ENCODE measurements at places on chromosomes 5 and 9.

- no peak for DNase-seq
Observed at GRCh38 chr9:109176963-109177362, 9.9 kb upstream of the FRRS1L start.

GRCh38 chr9:75365196-75365595 is 276.9 kb downstream of the OSTF1 start:
- peak; percentile 7 for DNase-seq

GRCh38 chr5:38540314-38540713 is 16.1 kb downstream of the LIFR start:
- no peak for DNase-seq

- no peak for DNase-seq
Observed at GRCh38 chr5:132767150-132767549, 9.9 kb downstream of the SEPTIN8 start.

DNA sequence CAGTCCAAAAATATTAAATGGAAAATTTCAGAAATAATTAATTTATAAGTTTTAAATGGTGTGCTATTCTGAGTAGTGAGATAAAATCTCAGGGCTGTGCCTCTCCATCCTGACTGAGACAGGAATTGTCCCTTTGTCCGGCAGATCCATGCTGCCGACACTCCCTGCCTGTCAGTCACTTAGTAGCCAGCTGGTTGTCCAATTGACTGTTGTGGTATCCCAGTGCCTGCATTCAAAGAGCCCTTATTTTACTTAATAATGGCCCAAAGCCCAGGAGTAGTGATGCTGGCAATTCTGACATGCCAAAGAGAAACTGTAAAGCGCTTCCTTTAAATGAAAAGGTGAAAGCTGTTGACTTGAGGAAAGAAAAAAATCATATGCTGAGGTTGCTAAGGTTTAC is 157.5 kb downstream of the ENC1 start:
- no peak for DNase-seq

GRCh38 chr9:16371306-16371705 is 499.2 kb downstream of the BNC2 start:
- DNase-seq, result no peak

DNA sequence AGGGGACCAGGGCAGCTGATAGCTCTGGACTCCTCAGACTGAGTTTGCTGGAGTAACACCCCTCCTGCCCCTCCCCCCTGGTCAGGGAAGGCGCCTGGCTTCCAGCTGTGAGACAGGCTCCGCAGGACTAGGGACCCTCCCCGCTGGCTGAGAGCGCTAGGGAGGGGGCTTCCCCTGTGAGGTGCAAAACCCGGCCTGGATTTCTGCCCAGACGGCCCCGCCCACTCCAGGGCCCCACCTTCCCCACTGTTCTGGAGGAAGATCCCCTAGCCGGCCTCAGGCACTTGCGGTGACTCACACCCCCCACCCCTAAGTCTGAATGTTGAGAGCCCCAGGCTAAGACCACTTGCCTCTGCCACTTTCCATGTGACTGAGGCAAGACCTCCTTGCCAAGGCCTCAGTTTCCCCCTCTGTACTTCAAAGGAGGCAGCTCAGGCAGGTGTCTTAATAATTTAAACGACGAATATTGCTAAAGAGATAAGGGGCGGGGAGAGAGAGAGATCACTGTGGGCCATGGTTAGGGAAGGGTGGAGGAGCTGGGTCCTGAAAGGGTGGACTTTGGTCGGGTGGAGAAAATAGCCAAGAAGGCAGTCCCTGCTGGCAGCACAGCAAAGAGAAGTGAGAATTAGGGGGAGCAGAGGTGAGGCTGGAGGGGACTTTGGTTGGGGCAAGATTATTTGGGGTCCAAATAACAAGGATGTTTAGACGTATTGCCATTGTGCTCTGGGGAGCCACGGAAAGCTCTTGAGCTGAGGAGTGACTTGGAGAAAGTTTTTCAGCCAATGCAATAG is 1.0 kb upstream of the DAB2IP start:
- peak; percentile 29 for DNase-seq

- peak; percentile 91 for DNase-seq
Observed at GRCh38 chr9:78023003-78023741, 8.4 kb downstream of the GNAQ start.

DNA sequence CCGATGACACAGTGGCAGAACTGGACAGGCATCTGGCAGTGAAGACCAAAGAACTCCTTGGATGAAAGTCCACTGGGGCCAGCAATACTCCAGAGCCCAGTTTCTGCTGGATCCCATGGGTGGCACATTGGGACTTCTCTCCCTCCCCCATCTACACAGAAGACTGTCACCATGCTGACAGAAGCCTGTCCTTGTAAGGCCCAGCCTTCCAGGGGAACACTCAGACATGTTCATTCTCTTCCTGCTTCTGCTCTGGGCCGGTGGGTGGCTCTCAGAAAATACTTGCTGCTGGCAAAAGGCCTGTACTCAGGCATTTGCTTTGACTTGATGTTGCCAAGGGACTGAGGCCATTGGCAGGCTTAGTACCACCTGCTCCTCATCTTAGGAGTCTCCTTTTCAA is 48.3 kb upstream of the PTGS1 start:
- DNase-seq, result no peak

DNA sequence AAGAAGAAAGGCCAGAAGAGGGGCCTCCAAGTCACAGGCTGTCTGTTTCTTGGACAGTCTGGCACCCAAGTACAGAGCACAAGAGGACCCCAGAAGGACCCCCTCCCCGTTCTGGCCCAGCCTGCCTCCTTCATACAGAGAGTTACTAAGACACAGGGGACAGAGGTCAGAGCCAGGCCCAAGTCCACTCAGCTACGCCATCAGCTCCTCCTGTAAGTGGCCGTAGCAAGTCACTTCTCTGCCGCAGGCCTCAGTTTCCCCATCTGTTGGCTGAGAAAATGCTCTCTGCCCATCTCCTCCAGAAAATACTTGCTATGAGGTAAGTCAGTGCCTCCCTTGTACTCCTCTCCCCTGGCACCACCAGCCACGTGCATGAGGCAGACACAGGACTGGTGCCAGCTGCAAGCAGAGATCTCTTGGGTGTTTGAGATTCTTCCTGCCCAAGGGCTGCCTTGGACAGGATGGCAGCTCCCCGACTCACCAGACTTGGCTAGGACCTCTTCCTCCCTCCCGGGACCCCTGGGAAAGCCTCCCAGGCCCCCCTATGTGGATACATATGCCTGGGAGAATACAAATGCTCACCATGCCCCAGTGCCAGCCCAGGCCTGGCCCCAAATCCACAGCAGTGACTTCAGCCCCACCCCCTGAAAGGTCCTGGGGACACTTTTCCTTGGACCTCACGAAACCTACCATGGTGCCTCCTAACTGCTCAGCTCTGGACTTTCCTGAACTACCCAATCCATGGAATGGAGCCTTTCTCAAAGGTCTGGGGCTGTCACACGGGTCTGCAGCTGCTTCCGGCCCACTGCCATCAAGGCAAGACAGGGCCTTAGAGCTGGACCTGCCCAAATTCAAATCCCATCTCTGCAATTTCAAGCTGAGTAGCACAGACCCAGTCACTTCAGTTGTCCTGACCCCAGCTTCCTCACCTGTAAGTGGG is 5.1 kb downstream of the EEIG1 start:
- no peak for DNase-seq

DNA sequence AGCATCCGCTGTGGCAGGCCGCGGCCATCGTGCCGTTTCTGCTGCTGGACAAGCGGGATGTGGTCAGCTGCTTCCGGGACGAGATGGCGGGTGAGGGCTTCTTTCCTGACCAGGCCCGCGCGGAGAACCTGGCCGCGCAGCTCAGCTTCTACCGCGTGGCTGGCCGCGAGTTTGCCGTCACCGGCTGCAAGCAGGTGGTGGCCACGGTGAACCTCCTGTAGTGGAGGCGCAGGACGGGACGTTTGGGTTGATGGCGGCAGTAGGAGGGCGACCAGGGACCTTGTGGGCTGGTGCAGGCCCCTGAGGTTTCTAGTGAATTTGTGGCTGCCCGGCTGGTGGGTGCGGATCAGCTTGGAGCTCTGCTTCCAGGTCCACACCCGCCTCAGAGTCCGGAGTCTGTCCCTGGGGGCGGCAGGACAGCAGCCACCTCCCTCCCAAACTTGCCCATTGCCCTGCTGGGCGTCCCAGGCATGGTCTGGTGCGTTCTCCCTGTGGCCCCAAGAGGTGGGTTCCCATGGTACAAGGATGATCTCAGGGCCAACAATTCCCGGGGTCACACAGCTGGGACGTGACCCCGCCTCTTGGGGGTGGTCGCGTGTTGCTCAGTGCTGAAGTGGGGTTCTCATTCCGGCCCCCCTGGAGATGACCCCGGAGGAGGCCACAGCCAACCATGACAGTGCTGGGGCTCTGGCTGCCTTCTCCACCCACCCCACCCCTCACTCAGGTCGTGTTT is 2.4 kb downstream of the TOR4A start:
- DNase-seq, result no peak

DNA sequence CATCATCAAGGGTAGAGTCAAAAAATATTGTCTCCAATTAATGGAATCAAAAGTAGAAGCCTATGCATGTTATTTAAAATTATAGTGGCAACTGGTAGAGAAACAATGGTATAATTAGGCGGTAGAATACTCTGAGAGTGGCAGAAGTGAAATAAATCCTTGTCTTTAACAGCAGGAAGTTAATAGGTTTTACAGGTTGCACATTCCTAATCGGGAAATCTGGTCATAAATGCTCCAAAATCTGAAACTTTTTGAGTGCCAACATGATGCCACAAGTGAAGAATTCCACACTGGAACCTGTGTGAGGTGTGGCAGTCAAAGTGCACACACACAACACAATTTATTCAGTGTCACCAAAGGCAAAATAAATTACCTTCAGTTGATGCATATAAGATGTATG is 433.4 kb downstream of the TAF11L14 start:
- no peak for DNase-seq

DNA sequence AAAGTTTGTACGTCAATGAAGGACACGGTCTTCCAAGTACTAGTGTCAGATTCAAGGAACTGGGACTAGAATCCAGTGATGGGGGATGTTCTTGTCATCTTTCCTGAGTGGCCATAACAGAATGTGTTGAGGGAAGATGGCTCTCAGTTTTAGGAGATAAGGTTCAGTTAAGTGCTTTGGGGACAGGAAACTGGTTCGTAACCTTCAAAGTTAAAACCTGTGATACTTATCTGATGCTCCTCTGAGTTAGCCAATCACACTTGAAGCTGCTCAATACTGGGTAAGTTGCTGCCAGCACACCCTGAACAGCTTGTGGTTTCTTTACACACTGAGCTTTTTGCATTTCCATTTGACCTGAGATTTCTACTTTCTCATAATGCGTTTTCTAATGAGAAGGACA is 64.4 kb downstream of the PIK3R1 start:
- DNase-seq, result no peak

DNA sequence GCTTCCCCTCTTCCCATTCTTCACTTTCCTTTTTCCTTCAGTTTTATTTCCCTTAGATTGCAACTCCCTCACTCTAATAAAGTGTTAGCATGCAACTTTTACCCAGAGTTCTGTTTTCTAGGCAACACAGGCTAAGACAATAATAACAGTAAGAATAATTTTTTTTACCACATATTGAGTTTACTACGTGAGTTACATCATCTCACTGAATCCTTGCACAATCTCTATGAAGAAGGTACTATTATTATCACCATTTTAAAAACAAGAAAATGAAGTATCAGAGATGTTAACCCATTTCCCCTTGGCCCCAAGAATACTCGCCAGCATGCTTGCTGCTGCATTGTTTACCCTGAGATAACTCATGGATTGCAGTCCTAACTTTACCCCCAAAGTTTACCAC is 53.7 kb upstream of the SMIM32 start:
- DNase-seq, result peak; percentile 11

GRCh38 chr9:13744261-13744901 is 464.9 kb upstream of the MPDZ start:
- DNase-seq, result no peak

DNA sequence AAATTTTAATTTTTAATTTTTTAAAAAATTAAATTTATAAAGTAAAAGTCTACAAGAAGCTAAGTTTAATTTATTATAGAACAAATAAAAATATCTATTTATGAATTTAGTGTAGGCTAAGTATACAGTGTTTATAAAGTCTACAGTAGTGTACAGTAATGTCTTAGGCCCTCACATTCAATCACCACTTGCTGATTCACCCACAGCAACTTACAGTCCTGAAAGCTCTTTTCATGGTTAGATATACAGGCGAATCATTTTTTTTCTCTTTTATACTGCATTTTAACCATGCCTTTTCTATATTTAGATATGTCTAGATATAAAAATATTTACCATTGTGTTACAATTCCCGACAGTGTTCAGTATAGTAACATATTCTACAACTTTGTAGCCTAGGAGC is 55.9 kb downstream of the PCSK1 start:
- no peak for DNase-seq

GRCh38 chr5:19767987-19768386 is 220.0 kb downstream of the CDH18 start:
- no peak for DNase-seq

DNA sequence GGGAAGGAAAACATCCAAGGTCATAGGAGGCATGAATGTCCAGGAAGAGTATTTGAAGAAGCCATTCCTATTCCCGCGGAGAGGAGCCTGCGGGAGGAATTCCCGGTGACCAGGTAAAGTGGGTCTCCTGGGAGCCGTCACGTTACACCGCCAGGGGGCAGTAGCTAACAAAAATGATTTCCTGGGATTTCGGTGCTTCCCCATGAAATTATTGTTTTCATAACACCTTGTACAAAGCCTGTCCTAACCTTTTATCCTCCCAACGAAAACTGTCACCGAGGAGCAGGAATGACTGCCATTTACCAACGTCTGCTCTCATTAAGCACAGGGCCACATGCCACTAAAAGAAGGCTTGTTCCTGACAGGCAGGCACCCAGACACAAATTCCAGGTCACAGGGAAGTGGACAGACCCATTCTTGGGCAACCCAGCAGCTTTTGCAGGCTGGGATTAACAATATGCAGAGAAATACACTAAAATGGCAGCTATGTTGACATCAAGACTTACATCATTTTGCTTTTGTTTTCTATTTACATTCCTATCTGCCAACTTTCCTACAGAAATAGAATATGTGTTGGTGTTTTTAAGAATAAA is 41.2 kb upstream of the CTSL start:
- peak; percentile 54 for DNase-seq

DNA sequence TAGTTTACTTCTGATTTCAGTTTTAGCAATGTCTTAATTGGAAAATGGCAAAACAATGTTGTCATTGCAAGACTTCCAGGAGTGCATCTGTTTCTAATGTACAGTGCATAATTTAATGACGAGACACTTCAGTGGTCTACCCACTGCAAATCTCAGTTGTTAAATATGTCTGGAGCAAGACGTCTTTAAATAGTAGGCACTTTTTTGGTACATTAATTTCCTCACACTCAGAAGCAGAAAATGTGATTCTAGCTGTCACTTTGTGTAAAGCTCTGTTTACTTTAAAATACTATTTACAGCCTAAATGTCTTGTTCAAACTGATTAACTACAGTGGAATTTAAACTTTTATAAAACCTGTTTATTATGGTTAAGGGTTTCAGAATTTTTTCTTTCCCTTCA is 815.5 kb downstream of the TLE1 start:
- DNase-seq, result peak; percentile 8
